ENCODE measurements at places on chromosomes 2 and 18.

DNA sequence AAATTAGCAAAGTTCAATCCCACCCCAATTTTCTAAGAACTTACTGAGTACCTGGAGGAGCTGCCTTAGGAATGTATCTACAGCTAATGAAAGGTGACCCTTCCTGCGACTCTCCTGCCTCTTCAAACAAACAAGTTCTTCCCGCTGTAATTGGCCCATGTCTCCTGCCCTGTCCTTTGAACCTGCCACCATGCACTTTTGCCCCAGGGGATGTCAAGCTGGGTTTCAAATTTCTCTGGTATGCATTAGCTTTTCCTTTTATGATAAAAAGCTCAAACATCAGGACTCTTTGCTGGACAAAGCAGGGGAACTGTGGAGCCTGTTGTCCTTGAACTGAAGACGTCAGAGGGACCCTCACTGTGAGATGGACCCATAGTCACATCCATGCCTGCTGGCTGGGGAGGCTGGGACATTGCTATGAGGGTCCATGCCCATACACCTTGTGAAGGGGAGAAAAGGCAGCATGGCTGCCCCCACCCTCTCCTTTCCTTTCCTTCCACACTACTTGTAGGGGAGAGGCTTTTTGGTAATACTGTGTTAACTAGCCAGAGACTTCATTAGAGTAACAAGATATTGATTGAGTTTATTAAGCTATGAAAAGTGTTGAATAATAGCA lies 210.7 kb upstream of the COPS8 start:
- no peak for DNase-seq

- no peak for DNase-seq
Observed at GRCh38 chr2:41989501-41990180, 58.2 kb upstream of the PKDCC start.

- no peak for DNase-seq
Observed at GRCh38 chr2:177419274-177419673, 26.7 kb downstream of the AGPS start.

DNA sequence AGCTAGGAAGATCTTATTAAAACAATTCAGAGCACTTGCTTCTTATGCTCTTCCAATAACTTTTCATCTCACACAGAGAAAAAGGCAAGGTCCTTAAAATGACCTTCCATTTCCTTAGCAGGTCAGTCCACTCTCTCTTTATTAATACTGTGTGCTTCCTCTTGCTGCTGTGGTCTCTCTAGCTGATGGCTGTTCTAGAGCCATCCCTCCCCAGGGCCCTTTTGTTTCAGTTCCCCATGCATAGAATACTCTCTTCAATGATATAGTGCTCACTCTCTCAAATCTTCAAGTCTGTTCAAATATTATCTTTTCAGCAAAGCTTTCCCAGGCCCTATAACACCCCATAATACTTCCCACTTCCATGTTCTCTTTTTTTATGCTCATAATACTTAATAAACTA lies 469.3 kb downstream of the METTL4 start:
- no peak for DNase-seq

- DNase-seq: no peak
Observed at GRCh38 chr2:71620851-71621251, 167.5 kb downstream of the DYSF start.

DNA sequence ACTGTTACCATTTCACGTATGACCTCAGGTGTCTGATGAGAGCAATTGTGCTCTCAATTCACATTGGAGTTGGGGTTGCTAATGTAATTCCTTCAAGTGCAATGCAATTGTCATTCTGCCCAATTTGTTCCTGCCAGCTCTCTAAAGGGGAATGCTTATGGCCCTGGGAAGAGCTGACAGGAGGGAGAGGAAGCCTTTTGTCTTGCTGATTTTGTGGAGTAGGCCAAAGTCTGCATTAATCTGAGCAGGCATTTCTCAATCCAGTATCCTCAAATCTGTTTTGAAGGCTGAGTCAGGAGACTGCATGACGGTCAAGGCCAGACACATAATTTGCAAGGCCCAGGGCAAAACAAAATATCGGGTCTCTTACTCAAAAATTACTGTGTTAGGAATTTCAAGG lies 326.4 kb upstream of the SPHKAP start:
- no peak for DNase-seq

DNA sequence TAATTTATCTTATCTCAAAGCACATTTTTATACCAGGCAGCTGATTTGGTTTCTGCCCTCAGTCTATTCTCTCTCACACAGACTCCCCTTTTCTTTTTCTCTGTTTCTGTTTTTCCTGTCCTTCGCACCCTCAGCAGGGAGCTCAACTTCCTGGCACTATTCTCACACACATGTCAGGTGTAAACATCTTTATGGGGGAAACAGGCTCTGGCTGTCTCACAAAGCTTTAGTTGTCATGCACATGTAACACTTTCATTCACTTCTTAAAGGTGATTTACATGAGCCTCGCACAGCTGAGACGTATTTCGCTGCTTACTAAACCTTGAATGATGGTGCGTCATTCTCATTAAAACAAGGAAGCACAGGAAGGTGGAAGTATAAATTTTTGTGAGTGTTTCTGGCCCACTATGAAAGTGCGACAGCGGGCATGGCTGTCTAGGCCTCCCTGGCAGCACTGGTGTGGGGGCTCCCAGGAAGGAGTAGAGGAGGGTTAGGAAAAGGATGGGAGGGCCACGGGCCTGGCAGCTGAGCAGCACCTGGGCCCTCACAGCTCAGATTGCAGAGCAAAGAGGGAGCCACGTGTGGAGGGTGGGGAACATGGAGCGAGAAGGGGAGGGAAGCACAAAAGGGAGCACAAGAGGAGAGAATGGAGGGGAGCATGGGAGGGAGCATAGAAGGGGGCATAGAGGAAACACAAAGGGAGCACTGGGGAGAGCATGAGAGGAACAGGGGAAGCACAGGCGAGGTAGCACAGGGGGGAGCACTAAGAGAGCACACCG lies 46.2 kb upstream of the SNTG2 start:
- no peak for DNase-seq

DNA sequence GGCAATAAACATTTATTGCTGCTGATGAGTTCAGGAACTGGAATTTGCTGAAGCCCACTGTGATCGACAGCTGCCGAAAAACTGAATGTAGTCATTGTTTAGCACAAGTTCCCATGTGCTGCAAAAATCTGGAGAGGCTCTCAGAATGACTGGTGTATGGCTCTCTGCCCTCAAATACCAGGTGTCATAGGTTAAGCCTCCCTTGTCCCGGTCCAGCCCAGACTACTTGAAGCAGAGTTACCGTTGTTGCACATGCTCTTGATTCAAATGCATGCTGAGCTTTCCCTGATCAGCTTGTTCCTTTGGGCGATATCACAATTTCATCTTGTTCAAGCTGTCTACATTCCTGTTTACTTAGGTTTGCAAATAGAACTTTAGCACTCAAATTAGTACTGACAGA lies 625.2 kb downstream of the CPS1 start:
- no peak for DNase-seq

DNA sequence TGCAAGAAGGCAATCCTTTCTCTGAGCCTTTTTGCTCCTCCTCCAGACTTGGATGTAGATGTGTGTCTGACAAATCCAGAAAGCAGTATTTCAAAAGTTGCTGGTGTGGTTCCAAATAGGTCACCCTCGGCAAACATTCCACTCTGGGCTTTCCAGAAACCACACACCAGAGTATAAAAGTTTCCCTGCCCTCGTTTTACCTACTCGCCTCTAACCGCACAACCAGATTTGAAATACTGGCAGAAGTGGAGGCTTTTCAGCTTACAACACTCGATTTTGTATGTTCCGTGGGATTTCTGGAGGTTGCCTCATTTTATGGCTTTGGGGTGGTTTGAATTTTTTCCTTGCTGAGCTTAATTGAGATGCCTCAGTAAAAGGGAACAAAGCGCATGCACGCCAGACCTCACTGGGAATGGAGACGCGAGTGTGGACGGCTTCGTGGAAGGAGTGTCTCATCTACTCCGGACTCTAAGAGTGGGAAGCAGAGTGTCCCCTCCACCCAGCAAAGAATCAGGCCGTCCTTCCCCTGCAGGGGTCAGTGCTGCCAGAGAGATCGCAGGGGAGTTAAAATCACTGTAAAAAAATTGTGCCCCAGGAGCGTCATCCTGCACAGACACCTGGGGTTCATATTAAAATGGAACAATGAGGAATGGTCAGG lies 44.0 kb upstream of the RPL31 start:
- DNase-seq: no peak

DNA sequence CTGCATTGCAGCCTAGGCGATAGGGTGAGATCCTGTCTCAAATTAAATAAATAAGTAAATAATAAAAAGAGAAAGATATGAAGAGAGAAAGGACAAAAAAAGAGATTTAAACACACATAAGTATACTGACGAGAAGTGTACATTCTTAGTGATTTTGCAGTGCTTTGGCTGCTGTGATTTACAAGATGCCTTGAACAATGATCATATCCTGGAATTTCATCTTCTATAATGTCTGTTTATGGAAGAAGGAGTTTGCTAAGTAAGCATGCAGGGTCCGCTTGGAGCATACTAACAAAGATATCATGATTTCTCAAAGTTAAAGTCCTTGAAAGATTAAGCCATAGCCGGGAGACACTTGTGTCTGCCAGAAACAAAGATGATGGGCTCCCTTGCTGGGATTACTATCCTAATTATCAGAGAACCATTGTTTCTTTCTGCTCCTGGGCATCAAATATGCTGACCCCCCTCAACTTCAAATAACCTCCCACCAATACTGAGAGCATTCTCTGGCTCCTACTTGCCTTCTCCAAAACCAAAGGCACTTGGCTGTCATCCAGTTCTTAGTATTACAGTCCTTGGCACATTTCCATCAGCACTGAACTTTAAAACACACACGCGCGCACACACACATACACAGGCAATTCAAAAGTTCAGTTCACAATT lies 47.5 kb upstream of the STAM2 start:
- no peak for DNase-seq

- no peak for DNase-seq
Observed at GRCh38 chr18:76489081-76489480, 6.0 kb downstream of the ZNF516 start.

- no peak for DNase-seq
Observed at GRCh38 chr2:197800091-197800490, 4.3 kb upstream of the PLCL1 start.

DNA sequence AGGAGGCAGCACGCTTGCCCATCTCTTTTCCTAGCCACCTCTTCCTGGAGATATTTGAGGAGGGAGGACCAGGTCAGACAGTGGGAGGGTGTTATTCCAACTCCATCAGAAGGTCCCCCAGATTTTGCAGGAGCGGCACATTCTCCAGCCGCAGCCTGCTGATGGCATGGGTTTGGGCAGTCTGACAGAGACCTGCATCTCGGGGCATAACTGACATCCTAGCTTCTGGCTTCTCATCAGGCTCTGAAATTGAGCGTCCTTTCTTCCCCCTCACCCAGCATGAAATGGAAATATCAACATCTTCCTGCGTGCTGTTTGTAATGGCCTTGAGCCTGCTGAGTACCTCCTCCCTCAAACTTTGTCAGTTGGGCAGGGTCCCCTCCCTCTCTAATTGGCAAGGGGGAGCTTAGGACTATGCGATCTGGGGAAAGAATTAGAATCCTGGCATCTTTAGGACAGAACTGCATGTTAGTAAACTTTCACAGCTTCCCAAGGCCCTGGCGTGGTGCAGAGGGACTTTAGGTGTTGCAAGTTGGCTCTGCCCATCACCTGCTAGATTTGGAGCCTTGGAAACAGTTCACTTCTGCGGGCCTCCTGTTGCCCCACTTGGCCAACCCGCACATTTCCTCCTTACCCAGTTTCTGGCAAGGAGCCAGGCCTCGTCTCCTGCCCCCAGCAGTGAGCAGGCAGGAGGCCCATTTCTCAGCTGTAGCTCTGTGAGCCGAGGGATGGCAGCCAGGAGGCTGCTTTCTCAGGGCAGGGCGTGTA lies 2.2 kb downstream of the ITM2C start:
- no peak for DNase-seq

DNA sequence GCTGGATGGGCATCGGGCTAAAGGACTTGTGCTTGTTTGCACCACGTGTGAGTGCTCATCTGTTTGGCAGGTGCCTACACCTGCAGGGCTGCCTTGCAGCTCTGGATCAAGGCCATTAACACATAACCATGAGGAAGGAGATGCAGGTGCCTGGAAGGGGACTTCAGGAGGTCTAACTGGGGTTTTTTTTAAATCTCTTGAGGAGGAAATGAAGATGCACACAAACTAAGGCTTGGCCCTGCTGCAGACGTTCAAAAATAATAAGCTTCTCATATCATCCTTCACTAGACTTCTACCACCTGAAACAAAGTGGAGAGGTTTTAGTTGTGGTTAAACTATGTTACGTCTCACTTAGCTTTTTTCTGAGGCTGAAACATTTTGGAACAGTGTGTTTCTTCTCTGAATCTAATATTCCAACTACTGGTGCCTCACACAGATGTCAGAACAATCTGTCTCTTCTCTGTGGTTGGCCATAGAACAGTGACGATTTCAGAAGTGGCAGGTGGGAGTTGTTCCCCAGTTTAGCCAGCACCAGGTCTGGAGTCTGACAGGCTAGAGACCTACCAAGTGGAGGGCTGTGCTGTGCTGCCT lies 36.5 kb downstream of the BCL2L11 start:
- no peak for DNase-seq

All from stimulated activated CD4-positive, alpha-beta T cell treated with anti-CD3 and anti-CD28 coated beads, TNF-alpha, amount 100 ng/mL, for 48 hours (primary cell).